ENCODE measurements at places on chromosomes 11 and 22.

- DNase-seq = no peak
Measured at GRCh38 chr11:102111787-102112508, 1.7 kb downstream of the YAP1 start.

- peak; percentile 37 for DNase-seq
Measured at GRCh38 chr22:24108073-24108472, 73.2 kb upstream of the SUSD2 start.

- DNase-seq = no peak
Measured at GRCh38 chr11:2853997-2854560, 31.5 kb downstream of the CDKN1C start.

DNA sequence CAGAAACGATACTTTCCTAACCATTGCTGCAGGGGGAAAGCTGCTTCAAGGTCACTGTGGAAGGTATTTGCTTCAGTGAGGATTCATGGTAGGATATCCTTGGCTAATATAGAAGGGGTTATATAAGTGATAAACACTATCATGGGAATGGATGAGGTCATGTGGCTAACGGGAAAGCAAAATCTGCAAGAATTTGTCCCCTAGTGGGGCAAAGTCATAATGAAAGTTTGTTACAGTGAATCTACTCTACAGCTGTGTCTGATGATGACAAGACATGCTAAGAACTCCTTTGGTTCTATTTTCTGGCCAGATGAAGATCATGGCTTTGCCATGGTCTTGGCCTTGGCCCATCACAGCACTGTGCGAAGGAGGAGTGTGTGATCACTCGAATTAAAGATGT is 13.8 kb downstream of the MMP20 start:
- DNase-seq = no peak

DNA sequence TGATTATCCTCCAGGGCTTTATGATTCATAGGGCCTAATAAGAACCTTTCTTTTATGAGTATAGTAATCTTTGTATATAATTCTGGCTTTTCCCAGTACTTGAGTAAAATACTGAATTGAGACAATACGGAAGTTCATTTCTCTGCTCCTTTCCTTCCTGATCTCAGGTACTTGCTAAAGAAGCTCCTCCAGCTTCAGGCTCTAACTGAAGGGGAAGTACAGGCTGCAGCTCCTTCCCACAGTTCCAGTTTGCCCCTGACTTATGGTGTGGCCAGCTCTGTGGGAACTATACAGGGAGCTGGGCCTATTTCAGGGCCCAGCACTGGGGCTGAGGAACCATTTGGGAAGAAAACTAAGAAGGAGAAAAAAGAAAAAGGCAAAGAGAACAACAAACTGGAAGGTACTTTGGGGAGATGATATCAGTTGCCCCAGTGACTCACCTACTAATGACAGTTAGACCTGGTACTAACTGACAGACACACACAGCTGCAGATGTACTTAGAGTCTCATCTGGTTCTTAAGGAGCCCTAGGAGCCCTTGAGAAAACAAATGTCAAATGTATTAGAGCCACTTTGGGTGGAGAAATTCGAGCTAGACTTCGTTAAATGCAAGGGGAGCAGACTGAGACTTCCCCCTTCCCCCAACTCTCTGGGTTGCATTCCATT is 3.0 kb downstream of the TBRG1 start:
- no peak for DNase-seq

All from WTC11 (cell line).